ENCODE measurements at places on chromosomes 7 and 10. TPM values are rescaled to one million over a fixed set of nuclear protein-coding genes. Genes with fewer than 3 reads are reported as not detected.

The RELN gene
- not detected for total RNA-seq

The FRAT1 gene
- 13.2 TPM for total RNA-seq

The SORCS3 gene
- not detected for total RNA-seq

The DNAH11 gene
- total RNA-seq = 0.43 TPM

The PEX1 gene
- total RNA-seq = 20.7 TPM

The KLF14 gene
- not detected for total RNA-seq

The ZP3 gene
- 1.3 TPM for total RNA-seq

The HPSE2 gene
- 0.12 TPM for total RNA-seq

The IFIT2 gene
- total RNA-seq = 1.1 TPM

The METTL27 gene
- total RNA-seq = not detected

The TFR2 gene
- total RNA-seq = 1.7 TPM

The HGF gene
- total RNA-seq = not detected

The TUBAL3 gene
- total RNA-seq = not detected

The TMEM106B gene
- 57.2 TPM for total RNA-seq

The SLC39A12 gene
- total RNA-seq = not detected

DNA sequence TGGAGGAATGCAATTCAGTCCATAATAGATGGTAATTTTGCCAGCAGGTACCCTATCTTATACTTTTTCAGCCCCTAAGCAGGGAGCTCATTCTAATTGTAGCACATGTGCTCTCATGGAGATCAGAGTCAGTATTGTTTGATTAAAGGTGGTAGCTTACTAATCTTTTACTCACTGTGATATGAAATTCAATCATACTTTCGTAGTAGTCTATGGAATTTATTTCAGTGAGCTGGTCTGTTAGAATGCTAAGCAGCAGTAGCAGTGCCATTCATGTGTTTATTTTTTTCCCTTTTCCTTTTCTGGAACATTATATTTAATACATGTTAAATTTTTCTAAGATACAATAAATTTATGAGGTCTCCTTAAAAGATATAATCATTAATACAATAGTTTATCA lies 109.0 kb downstream of the ST7 start:
- no peak for DNase-seq

GRCh38 chr7:455110-455928 lies 64.3 kb downstream of the PDGFA start:
- no peak for DNase-seq

- peak; percentile 8 for DNase-seq
Observed at GRCh38 chr7:40680657-40681056, 545.9 kb downstream of the SUGCT start.

DNA sequence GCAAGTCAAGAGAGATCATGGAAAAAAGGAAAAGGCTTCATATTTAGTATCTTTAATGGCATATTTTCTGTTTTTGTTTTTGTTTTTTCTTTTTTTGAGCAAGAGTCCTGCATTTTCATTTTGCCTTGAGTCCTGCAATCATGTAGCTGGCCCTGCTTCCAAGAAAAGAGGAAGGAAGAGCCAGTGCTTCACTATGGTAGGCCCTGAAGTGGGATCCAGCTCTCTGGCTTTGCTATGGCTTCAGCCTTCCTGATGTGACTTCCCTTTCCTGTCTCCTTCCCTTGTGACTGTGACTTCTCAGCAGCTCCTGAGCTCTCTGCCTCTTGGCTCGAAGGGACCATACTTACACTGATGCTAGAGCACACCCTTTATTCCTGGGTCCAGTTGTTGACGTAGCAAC lies 512.3 kb downstream of the INHBA start:
- no peak for DNase-seq

- DNase-seq = no peak
Observed at GRCh38 chr10:21041763-21042458, 144.8 kb upstream of the NEBL start.

- DNase-seq = no peak
Observed at GRCh38 chr10:33211106-33211878, 123.2 kb downstream of the NRP1 start.

- DNase-seq = peak; percentile 41
Observed at GRCh38 chr7:146826329-146826728, 709.7 kb downstream of the CNTNAP2 start.

DNA sequence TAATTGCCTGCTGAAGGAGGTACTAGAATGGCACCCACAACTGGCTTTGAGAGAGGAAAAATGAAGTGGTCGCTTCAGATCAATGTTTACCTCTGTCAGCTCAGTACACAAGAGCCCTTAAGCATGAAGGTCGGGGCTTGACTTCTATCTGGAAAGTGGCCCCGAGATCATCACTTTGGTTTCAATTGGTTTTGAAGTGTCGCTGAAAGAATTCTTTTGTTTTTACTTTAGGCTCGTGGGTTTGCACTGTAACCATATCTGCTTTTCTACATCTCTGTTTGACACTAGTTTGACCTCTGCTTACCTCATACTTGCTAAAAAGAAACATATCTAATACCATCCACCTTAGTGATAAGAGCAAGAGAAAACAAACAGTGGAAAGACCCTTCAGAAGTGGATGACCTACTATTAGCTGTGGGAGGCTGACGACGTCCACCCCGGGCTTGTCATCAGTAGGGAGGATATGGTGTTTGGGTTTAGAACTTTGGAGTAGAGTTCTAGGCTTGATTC lies 361.8 kb downstream of the GATA3 start:
- DNase-seq = no peak

- no peak for DNase-seq
Observed at GRCh38 chr7:79290841-79291497, 162.5 kb downstream of the MAGI2 start.

DNA sequence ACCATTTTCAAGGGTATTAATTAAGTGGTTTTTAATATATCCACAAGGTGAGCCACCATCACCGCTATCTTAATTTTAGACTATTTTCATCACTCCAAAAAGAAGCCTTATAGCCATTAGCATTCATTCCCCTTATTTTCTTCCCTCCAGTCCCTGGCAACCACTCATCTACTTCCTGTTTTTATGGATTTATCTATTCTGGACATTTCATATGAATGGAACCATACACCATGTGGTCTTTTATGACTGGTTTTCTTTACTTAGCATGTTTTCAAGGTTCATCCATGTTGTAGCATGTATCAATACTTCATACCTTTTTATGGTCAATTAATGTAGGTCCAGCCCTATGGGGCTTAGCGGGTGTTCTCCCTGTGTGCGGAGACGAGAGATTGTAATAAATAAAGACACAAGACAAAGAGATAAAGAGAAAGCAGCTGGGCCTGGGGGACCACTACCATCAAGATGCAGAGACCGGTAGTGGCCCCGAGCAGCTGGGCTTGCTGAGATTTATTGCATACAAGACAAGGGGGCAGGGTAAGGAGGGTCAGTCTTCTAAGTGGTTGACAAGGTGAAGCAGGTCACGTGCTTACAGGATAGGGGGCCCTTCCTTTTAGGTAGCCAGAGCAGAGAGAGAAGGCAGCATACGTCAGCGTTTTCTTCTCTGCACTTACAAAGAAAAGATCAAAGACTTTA lies 14.6 kb downstream of the WBP1L start:
- no peak for DNase-seq

DNA sequence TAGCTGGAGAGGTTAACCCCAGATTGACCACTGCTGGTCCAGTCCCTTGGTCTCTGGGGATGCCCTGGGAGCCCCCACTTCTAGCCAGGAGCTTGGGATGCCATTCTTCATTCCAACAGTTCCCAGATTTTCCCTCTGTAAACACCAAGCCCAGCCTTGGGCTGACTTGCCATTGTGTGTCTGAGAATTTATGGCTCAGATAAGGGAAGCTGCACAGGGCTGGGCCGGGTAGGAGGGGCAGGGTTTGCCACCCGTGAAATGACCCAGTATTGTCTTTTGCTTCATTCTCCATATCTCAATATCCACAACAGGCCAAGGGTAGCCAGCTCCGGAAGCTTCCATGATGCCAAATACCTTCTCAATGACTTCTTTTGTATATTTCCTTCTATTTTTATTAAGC lies 32.1 kb downstream of the AFAP1L2 start:
- DNase-seq = no peak

- DNase-seq = peak; percentile 99
Observed at GRCh38 chr7:72391821-72392377, 20.2 kb downstream of the CALN1 start.

DNA sequence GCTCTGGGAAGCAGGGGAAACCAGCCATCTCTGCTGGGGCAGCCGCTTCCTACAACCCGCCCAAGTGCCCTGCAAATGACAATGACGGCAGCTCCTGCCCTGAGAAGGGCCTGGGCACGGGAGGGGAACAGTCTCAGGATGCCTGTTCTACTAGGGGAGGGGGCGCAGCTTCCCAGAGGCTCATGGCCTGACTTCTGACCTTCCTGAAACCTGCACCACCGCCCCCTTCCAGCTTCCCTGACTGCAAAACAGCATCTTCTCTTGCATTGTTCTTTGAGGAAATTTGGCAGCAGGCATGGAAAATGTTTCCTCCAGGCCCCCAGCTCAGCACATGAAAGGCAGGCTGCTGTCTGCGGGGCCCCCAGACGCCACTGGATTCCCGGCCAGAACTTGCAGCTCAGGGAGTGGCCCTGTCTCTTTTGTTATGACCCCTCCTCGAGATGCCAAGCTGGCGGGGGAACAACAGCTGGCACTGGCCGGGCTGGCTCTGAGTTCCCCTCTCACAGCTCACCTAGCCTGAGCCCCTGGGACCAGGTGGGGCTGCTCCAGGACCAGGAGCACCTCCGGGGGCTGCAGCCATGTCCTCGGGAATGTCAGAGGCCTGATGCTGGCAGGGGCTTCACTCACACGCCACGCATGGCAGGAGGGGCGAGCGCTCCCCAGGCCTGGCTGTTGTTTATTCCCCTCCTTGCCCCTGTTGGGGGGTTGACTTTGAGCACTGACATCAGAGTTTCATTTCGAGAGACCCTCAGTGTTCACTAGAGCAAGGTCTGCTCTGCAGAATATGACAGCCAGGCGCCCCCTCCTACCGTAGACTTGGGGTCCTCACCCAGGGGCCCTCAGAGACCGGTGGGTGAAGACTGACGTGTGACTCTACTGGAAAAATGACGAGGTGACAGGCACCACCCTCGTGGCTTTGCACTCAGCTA lies 62.7 kb downstream of the CALML3 start:
- DNase-seq = no peak

GRCh38 chr10:126011995-126012394 lies 115.6 kb downstream of the FANK1 start:
- DNase-seq = no peak

GRCh38 chr7:131480384-131481315 lies 75.8 kb downstream of the PODXL start:
- no peak for DNase-seq

- no peak for DNase-seq
Observed at GRCh38 chr10:4459531-4459930, 366.5 kb upstream of the AKR1E2 start.

GRCh38 chr10:84156768-84157167 lies 16.8 kb upstream of the GPR15LG start:
- no peak for DNase-seq

DNA sequence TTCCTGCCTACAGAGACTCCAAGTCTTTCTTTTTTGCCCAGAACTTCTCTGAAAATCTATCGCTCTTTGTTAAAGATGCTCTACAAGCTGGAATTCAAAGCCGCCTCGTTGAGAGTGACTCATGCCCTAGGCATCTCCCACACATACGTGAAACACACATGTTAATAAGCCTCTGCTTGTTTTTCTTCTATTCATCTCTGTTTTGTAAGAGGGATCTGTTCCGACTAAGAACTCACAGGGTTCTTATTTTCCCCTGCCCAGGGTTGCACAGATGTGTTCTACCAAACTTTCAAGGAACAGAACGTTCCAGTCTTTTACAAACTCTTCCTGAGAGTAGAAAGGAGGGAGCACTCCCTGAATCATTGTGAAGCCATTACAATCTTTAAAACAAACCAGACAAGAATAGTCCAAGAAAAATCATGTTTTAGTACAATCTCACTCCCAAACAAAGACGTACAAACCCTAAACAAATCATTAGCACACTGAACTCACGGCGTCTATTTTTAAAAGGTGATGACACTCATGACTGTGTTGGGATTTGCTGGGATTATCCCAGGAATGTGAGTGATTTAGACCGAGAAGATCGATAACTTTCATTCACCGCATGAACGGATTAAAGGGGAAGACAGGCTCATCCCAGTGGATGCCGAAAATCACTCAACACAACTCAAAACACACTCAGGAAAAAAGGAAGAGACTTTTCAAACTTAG lies 55.3 kb upstream of the INPP5A start:
- DNase-seq = no peak

DNA sequence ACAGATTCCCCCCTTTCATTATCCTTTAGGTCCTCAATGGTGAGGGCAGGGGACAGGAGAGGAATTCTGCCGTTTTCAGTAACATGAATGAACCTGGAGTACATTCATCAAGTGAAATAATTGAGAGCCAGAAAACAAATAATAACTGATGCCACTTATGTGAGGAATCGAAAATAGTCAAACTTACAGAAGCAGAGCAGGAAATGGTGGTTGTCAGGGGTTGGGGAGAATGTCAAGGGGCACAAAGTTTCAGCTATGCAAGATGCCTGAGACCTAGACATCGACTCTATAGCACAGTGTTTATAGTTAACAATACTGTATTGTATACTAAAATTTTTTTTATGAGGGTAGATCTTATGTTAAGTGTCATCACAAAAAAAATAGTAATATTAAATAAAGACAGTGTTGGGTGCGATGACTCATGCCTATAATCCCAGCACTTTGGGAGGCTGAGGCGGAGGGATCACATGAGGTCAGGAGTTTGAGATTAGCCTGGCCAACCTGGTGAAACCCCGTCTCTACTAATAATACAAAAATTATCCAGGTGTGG lies 1219.8 kb downstream of the GATA3 start:
- no peak for DNase-seq

GRCh38 chr10:66917104-66917503 lies 8.7 kb upstream of the LRRTM3 start:
- peak; percentile 48 for DNase-seq

DNA sequence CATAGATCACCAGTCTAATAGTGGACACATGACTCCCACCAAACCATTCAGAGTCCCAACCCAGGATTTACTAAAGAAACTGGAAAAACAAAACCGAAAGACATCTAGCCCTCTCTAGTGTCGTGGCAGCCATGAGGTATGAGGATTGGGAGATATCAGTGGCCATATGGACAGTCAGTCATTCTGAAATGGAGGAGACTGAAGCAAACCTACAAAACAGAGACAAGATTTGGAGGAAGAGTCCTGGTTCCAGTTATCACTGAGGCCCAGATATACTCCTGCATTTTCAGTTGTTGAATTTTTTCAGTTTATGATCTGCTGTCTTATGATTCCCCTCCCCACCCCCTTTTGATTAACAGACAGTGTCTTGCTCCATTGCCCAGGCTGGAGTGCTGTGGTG lies 9.1 kb upstream of the RALA start:
- no peak for DNase-seq

DNA sequence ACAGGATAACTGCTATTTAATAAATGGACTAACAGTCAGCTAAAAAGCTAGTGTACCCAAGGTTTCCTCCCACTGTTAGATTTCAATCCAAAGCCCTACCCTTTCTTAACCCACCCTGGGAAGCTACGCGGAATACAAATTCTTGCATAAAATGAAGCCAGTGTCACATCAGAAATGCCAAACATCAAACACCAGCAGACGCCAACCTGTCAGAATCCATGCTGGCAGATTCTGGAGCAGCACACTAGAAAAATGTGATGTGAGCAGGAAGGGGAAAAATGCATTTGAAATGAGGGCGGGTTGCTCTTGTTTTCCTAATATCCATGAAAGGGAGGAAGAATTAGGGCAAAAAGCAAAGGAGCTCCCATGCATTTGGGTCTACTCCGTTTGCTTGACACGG lies 16.1 kb upstream of the JCAD start:
- DNase-seq = no peak

Measured in G401 (cell line).